Suppressor macrophage treated with lipopolysaccharide for 4 hours (primary cell): ENCODE measurements at places on chromosomes 1 and 21.

GRCh38 chr21:44598061-44598460 is 2.3 kb upstream of the KRTAP10-7 start:
- no peak for DNase-seq

GRCh38 chr1:197314682-197315081 is 46.6 kb downstream of the CRB1 start:
- DNase-seq: no peak

- no peak for DNase-seq
These were observed 222.7 kb downstream of the NUF2 start for GRCh38 chr1:163544441-163544840.

DNA sequence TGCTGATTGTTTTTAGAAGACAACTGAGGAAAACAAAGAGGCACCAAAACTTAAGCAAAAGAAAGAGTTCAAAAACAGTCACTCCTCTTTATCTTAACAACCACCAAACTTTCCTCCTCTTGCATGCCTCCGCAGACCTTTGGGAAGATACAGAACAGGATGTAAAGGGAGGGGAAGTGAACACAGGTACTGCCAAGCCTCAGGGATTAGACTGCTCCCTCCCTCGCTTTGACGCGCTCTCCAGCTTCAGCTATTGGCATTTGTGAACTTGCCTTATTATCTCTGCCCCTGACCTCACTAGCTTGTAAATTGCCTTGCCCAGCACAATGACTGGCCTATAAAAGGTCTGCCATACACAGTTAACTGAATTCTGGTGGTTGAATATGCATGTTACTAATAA is 4.8 kb upstream of the SRP9 start:
- DNase-seq: no peak

- peak; percentile 11 for DNase-seq
These were observed 54.1 kb downstream of the C8A start for GRCh38 chr1:56908619-56909221.

DNA sequence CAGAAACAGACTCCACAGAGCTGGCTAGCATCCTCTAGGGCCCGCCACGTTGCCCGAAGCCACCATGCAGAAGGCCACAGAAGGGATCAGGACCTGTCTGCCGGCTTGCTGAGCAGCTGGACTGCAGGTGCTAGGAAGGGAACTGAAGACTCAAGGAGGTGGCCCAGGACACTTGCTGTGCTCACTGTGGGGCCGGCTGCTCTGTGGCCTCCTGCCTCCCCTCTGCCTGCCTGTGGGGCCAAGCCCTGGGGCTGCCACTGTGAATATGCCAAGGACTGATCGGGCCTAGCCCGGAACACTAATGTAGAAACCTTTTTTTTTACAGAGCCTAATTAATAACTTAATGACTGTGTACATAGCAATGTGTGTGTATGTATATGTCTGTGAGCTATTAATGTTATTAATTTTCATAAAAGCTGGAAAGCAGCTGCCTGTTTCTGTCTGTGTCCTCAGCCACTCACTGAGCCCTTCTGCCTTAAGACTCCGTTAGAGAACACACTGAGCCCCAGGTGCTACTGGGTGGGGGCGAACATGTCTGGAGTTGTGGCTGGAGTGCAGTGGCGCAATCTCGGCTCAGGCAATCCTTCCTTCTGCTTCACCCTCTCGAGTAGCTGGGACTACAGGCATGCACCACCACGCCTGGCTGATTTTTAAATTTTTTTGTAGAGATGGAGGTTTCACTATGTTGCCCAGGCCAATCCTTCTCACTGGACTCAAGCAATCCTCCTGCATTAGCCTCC is 14.8 kb downstream of the MFSD2A start:
- DNase-seq: no peak

- no peak for DNase-seq
These were observed 28.5 kb downstream of the HUNK start for GRCh38 chr21:31901315-31901714.

DNA sequence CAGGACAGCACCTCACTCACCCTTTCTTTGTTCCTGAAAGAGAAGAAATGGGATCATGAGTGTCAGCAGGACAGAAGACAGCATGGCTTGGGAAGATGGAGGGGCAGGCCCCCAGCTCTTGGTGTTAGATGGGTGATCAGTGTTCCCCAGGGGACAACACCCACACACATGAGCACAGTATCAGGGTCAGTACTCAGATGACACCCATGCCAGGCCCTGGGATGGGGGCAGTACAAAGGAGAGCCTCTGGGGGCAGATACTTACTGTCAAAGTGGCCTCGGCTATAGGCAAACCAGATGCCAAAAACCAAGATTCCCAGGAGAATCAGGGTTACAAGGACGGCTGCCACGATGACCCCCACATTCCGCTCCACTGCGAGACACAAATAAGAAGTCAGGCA is 21.6 kb downstream of the F11R start:
- DNase-seq: no peak

DNA sequence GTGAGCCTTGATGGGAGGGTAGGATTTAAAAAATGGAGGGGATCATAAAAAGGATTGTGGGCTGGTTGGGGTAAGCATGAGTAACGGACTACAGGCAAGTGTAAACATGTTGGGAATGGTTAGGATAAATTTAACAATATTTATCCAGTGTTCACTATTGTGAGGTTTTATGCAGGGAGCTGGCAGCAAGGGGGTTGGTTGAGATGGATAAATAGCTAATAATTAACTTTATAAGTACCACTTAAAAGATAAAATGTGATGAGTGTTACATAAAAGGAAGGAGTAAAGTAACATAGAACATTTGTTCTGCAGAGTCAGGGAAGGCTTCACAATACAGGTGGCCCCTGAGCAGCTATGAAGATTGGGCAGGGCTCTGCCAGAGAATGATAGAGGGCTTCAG is 109.0 kb downstream of the NGF start:
- no peak for DNase-seq

DNA sequence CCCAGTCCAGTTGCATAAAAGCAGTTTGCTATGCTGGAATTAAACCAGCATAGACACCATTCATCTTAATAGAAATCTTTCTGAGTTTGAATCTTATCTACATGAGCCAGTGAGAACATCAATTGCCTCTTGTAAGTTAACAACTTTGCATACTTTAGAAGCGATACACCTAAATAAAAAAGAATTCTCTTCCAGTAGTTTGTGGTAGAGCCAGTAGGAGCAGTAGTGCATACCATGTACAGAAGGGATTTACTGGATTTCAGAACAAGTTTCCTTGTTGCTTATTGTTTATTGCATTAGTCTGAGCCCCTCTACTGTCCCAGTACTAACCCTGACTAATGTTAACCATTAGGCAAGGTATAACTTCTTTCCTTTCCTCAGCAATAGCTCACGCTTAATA is 313.1 kb downstream of the TGFB2 start:
- DNase-seq: no peak

DNA sequence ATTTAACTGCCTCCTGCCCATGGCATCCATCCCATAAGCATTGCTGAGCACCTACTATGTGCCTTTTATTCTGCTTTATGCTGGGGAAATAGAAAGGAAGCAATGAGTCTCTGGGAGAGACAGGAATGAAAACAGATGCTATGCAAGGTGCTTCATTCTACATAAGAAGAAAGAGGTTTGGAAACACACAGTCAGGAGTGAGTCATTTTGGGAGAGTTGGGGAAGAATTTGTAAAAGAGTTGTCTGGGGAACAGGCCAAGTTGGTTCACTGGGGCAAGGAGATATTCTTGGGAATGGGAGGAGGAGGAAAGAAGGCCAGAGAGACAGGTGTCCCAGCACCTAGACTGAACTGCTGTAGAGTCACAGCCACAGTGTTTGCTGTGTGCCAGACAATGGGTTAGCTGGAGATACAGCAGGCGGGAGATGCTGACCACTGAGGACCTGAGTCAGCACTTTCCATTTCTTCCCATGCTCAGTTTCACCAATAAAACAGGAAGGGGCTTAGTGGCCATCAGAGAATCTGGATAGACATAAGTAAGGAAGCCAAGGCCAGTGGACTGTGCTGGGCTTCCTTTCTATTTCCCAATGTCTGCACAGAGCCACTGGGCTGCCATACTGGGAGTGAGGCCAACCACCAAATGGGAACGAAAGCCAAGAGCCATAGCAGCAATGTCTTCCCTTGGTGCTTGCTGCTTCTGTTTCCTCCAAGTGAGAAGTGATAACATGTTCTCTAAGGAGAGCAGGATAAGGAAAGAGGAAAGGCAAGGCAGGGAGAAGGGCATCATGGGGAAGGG is 187.7 kb upstream of the USP24 start:
- DNase-seq: no peak

GRCh38 chr1:116706841-116707240 is 39.3 kb upstream of the IGSF3 start:
- DNase-seq: no peak

DNA sequence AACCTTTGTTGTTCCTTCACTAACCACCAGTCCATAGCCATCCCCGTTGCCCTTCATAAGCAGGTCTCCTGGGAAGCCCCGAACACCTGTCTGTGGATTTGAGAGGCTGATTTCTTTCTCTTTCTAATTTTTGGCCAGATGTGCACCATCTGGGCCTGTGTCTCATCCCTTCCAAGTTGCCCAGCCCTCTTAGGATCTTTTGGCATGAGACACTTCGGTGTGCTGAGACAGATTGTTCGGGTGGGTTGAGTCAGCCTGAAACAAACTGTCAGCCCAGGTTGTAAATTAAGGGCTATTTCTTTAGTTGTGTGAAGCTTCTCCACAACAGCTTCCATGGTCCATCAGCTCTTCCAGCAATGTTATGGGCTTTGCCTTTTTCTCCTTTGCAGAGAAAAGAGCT is 1.4 kb upstream of the DNAJC11 start:
- no peak for DNase-seq

DNA sequence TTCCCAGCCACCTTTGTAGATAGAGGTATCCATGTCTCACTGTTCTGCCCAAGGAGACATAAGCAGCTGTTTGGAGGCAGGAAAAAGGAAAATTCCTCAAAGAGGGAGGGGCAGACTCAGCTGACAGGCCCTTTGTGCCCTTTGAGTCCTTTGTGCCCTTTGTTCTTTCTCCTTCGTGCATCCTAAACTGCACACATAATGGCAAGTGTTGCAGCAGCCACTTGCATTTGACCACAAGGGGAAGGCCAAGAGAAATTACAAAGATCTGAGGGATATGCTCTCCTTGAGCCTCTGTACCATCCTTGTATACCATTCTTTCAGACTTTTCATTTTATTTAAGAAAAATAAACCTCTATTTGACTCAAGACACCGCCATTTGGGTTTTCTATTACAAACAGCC is 71.8 kb upstream of the PKN2 start:
- DNase-seq: no peak

DNA sequence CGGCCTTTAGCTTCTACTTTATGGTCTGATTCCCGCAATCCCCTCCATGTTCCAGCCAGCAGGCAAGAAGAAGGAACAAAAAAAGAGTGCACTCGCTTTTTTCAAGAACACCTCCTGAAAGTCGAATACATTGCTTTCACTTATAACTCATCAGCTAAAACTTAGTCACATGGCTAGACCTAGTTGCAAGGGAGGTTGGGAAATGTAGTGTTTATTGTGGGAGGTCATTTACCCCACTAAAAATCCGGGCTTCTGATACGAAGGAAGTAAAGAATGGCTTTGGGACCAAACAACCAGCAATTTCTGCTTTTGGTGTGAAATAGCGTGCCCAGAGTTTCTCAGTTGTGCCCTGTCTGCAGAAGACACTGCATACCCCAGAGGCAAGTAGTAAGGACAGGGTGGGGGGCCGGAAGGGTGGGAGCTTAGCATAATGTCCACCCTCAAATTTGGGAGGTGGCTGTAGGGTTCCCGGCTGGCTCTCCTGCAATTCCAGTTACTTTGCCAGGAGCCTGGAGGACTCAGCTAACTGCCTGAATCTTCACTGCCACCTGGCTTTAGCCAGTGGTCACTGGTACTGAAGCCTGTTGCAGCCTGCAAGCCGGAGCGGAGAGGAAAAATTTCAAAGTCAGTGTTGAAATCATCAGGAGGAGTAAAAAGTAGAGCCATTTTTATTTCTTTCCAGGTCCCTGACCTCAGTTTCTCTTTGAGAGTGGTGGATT is 57.7 kb upstream of the F3 start:
- peak; percentile 41 for DNase-seq

DNA sequence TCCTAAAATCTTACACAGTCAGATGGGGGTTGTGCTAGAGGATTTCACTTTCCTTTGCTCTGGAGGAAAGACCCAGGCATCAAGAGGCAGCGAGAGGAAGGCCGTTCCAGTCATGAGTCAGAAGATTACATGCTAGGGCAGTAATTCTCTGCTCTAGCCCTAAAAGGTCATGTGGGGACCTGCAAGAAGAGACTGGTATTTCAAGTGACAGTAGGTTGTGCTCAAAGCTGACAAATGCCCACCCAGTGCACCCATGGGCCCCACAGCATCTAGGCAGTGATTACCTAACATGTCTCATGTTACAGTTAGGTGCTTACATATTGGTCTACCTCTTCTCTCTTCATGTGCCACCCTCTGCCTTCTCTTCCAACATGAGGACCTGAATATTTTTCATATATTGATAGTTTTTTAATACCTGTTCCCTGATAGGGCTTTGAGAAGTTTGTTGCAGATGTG is 99.7 kb upstream of the BEND5 start:
- DNase-seq: peak; percentile 13

DNA sequence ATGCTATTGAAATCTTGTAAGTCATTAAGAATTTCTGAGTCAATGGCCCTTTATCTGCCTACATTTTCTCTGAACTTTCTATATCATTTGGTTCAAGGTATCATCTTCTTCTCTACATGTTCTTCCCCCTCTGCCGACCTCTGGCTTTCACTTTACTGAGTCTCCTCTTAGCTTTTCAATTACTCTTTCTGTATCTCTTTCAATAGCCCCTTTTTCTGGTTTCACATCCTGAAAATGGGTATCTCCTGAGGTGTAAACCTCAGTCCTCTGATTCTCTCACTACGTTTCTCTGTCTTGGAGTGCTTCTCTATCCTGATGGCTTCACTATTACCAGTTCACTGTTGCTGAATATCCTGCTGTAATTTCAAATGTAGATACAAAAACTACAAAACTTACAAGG is 98.9 kb downstream of the LYST start:
- DNase-seq: peak; percentile 41

DNA sequence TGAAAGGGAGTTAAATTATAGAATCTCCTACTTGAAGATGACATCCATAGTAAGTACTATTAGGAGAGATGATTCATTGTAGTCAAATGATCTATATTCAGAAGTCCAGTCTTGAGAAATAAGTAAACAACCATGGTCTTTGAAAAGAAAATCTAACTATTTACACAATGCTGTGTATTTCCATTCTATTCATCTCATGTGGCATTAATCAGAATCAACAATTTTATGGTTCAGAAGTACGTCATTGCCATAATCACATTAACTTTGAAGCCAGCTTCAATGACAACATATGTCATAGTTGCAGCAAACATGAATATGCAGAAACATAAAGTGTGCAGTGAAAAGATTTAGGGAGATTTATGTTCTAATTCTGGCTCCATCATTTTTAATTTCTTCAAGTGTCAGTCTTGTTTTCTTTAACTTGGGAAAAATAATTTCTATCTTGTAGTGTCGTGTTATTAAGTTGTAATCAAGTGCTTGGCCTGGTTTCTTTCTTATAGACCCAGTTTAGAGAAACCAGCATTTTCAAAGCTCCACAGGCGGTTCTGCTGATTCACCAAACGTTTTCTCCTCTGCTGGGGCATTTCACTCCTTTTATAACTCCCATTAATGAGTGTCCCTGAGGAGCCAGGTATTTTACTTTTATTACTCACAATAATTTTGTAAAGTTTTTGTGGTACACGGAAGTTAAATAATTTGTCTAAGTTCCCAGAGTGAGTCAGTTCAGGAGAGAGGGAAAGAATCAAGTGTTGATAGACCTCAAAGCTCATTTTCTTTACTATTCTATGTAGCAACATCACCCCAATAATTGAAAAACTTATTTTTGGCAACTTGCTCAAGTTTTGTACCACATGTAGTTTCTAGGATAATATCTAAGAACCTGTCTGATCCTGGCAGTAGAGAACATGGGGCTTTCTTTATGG is 35.9 kb upstream of the PTGS2 start:
- DNase-seq: peak; percentile 10

- DNase-seq: no peak
These were observed 9.6 kb downstream of the TMEM9 start for GRCh38 chr1:201144701-201145100.
